ENCODE measurements at places on chromosomes 2 and 18.

- DNase-seq, result no peak
Observed at GRCh38 chr2:224426656-224427055, 24.7 kb upstream of the FAM124B start.

DNA sequence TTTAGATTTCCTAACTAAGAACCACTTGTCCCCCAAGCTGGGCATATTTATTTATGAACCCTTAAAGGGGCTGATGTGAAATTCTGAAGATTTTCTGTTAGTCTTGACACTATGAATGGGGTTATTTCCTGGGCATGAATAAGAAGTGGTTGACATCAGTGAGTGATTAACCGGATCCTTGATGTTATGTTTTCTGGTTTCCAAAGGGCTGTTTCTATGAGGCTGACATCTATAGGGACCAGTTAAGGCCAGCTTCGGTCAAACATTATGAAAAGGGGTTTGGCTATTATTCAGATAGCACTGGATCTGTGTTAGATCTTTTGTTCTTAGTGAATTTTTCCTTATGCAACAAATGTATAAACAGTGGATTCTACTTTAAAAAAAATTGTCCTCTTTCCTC, 443.7 kb upstream of the SPRED2 start:
- no peak for DNase-seq

- DNase-seq, result no peak
Observed at GRCh38 chr2:182554950-182555349, 128.1 kb upstream of the PDE1A start.

DNA sequence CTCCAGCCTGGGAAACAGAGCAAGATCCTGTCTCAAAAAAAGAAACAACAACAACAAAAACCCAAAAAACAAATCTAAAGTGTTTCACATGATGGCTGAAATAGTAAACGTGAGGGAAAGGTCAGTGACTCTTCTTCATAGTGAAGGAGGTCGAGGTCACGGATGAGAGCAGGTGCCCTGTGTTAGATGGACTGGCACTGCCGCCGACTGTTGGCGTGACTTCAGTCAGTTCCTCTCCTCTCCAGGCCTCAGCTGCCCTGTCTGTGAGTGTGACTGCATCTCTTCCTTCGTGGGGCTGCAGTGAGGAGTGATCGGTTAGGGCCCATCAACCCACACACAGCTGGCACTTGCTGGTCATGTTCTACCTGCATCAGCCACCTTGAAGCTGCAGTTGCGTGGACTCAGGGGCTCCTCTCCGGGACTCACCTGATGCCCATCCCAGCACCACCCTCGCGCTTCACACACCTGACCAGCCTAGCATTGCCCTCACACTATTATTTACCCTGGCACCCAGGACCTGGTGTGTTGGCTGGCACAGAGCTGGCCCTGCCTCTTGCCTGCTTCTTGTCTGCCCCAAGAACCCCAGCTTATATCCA, 30.1 kb upstream of the TMEM87B start:
- DNase-seq, result no peak

DNA sequence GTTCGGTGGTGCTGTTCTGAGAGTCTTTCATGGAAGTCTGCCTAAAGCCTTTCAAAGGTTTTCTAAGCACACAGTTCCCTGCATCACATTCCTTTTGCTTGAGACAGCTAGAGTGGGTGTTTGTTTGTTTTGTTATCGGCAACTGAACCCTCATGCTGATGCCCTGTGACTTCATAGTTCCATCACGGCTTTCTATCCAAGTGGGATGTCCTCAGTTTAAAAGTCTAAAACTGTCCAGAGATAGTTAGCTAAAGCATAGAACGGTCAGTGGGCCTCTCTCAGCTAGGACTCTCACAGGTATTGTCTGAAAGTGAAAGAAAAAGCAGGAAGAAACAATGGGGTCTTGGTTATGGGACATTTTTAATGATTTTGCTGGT, 337.3 kb downstream of the OSR1 start:
- DNase-seq, result peak; percentile 60

Measured in RWPE1 (cell line).